ENCODE measurements at places on chromosomes 1 and 21.
A peak's percentile ranks its signal among the peaks of the same experiment; 100 is the strongest.

DNA sequence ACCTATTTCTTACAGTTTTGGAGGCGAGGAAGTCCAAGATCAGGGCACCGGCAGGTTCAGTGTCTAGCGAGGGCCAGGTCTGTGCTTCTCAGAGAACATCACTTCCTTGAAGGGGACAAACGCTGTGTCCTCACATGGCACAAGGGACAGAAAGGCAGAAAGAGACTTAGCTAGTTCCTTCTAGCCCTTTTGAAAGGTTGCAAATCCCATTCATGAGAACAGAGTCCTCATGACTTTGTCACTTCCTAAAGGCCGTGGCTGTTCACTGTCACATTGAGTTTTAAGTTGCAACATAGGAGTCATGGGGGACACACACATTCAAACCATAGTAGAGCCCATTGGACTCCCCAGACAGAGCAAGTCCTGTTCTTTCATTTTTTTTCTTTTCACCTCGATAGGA is 27.4 kb downstream of the PER3 start:
- DNase-seq: peak; percentile 80

- DNase-seq: no peak
Measured at GRCh38 chr1:109270623-109271317, 12.2 kb downstream of the PSRC1 start.

DNA sequence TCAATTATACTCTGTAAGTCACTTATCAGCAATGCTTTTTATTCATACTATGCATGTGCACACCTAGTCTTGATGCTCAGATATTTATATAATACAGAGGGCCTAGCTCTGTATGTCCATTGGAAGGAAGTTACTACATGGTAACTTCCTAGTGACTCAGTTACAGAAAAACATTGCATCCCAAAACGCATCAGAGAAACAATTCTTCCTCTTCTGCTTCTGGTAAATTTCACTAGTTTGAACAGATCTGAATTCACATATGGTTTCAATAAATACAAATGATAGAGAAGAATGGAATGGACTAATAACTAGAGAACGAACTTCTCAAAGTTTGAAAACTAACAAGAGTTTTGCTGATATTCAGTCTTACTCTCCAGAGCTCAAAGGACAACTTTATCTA is 811.3 kb upstream of the ADGRL2 start:
- no peak for DNase-seq

GRCh38 chr1:1435106-1435903 is at the start of gene VWA1:
TSS of gene VWA1 (plus strand) at chr1:1435690. CDS start at chr1:1435749, 59 bp downstream.
- peak; percentile 86 for DNase-seq
